ENCODE measurements at places on chromosomes 1 and 21. TPM values are rescaled to one million over a fixed set of nuclear protein-coding genes. Genes with fewer than 3 reads are reported as not detected.

PLPP3 gene
- not detected for total RNA-seq

ATP6V1G3 gene
- total RNA-seq: not detected

VANGL1 gene
- 3.7 TPM for total RNA-seq

THEM5 gene
- 0.89 TPM for total RNA-seq

ICOSLG gene
- 9.4 TPM for total RNA-seq

FAM3B gene
- total RNA-seq: not detected

ITPKB gene
- total RNA-seq: 166 TPM

SPAG17 gene
- not detected for total RNA-seq

TNFAIP8L2 gene
- 3.6 TPM for total RNA-seq

SNX7 gene
- 2.1 TPM for total RNA-seq

Measured in T-helper 17 cell (primary cell).